CD4-positive, alpha-beta T cell treated with Interferon alpha-2 for 1 hour (primary cell): ENCODE measurements at places on chromosomes 1 and 21.

GRCh38 chr1:153636312-153636711 lies 2.4 kb downstream of the CHTOP start:
- DNase-seq: no peak

DNA sequence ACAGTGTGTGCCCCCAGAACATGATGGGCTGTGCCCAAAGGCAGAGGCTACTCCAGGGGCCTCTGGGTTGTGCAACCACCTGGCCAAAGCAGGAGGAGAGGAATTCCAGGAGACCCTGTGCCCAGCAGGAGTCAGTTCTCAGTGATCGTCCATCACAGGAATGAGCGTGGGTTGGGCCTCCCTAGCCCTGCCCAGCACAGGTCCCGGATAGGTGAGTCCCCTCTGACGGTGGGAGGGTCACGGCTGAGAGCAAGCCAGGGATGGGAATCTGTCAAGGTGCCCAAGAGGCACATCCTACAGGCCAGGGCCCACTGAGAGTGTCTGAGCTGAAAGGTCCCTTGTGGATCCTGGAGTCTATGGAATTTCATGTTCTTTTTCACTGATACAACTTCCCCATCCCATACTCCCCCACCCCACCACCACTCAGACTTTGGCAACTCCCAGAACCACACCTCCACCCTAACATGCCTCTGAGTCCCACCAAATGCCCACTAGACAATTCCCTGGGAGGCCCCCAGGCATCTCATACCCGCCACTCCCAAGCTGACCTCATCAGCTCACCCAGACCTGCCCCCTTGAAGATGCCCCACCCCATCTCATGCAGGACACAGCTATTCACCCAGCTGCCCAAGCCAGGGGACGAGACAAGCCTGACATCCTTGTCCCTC lies 3.1 kb downstream of the GJB4 start:
- DNase-seq: no peak

DNA sequence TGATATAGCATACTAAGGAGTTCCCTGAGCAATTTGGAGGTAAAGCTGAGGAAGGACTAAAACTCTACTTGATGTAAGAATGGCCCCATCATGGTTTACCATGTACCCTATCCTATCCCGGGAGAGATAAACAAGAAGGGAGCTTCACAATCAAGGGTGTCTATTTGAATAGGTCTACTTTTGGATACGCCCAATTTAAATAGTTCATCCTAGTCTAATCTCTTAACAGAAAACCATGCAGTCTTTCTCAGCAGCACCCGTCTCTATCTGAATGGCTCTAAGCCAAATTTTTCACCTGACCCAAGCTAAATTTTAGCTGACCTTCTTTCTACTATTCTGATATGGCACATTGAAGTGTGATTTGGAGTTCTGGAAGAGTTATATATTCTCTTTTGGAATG lies 122.0 kb downstream of the TNNI3K start:
- no peak for DNase-seq

- no peak for DNase-seq
Measured at GRCh38 chr1:85259912-85260274, 431 bp upstream of the C1orf52 start.

- no peak for DNase-seq
Measured at GRCh38 chr1:119341372-119341947, 27.1 kb upstream of the HAO2 start.

GRCh38 chr1:101238031-101238628 lies 1.3 kb downstream of the S1PR1 start:
- DNase-seq: peak; percentile 56

GRCh38 chr1:157025856-157026255 lies 19.7 kb downstream of the ARHGEF11 start:
- DNase-seq: no peak

DNA sequence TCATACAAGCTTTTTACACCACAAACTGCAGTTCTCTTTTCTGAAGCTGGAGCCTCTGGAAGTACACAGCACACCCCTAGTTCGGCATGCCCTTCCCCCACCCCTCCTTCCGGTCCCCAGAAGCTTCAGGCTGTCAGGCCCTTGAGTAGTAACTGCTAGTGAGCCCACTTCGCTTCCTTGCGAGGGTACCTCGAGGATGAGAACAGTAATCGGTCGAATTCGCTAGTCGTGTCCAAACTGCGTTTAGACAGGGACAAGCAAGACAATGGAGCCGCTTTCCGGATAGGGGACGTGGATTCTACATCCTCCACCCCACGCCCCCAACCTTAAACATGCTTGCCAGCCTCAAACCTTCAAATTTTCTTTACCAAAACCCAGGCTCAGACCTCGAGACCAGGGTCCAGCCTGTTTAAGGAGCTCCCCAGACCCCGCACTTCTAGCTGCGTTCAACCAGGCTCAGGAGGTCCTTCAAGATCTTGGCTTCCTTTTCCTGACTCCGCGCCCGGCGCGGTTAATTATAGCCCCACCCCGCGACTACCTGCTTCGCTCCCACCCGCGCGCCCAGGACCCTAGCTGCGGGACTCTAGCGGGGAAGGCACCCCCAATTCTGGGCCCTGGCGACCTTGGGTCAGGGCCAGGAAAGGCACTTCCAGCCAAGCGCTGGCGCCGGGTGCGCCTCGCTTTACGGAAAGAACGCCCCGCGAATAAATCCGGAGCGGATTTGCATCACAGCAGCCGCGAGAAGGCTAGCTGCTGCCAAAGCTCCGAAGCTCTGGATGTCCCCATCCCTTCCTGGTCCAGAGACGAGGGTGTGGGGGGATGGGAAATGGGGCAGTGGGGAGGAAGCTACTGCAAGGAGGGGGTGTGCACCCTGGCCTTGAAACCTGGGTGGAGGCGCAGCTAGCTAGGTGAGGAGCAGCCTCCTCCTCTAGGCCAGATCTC lies 8.1 kb upstream of the TSPAN1 start:
- DNase-seq: peak; percentile 23

- no peak for DNase-seq
Measured at GRCh38 chr1:180720753-180721152, 88.9 kb downstream of the XPR1 start.

DNA sequence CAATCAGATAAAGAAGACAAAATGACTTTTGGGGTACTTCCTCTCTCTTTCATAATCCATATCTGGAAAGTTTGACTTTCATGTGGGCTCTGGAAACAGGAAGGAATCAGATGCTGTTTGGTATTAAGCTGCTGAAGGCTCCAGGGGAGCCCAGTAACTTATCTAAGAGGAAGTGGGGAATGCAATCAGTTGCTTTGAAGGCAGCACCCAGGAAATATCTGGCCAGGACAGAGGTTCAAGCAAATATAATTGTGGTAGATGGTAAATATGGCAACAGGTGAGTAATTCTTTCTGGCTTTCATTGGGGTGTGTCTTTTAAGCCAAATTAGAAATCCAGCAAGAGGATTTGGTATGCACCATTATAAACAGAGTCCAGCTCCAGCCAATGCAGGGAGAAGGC lies 44.4 kb downstream of the COLGALT2 start:
- no peak for DNase-seq

- no peak for DNase-seq
Measured at GRCh38 chr1:209815931-209816341, 10.0 kb upstream of the IRF6 start.

- DNase-seq: no peak
Measured at GRCh38 chr1:208347191-208347590, 103.0 kb upstream of the PLXNA2 start.

DNA sequence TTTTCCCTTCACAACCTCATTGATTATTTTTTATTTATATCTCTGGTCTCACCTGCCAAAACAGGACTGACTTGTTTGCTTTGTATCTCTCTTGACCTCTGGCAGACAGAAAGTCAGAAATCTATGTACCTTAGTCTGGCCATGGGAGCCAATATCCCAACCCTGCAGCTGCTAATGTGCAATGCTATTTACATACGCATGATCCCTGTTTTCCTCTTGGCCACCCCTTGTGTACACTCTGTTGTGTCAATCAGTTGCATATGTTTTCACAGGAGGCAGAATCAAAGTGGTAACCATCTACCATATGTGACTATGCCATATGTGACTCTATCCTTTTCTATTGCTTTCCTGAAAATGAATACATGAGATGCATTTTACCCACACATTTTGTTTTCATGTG lies 688.8 kb downstream of the PLA2G4A start:
- no peak for DNase-seq

DNA sequence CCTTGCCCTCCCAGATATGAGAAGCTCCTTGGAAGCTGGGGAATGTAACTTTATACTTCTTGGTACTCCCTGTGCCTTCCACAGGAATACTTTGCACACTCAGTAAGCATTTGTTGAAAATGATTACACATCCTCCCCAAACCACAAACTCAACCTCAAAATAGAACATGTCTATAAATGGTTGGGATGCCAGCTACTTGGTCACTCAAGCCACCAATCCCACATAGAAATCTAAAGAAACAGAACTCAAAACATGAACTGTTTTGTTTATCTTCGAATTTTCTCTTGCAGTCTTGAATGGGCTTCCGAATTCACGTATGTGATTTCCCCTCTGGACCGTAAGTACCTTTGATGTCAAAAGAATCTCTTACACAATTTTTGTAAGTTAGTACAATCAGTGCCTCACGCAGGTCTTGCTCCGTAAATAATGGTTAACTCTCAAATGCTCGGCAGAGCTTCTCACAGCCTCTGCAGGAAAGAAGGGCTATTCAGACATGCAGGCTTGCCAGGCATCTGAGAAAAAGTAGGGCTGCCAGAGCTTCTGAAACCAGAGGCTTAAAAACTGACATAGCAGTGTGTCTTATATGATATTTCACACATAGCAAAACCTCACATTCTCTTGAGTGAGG lies 26.9 kb downstream of the SORT1 start:
- DNase-seq: no peak

GRCh38 chr1:15042866-15043265 lies 110.7 kb upstream of the TMEM51 start:
- DNase-seq: no peak

DNA sequence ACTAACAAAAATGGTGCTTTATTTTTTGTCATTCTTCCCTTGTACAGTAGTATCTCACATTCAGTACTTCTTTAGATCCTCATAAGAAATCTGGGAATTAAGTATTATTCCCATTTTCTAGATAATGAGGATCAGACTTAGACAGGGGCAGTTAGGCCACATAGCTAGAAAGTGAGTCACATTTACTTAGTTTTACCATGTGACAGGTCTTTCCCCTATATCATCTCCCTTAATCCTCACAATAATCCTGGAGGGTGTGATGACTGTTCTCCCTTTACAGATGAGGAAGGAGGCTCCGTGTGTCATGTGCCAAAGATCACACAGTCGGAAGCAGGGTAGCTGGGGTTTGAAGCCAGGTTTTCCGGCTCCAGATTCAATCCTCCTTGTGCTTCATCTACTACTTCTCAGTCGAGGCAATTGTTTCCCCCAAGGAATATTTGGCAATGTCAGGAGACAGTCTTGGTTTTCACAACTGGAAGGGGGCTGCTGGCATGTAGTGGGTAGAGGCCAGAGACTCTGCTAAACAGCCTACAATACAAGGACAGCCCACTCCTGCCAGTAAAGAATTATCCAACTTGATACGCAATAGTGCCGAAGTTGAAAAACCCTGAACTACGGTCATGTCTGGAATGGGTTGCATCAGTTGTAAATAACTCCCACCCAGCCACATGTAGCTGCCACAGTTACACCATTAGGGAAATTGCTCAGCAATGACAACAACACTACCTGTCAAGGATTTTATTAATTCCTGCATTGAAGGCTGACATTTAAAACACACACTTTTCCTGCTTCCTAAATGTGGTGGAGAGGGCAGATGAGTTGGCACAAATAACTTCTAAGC lies 54.5 kb downstream of the C8B start:
- DNase-seq: no peak

DNA sequence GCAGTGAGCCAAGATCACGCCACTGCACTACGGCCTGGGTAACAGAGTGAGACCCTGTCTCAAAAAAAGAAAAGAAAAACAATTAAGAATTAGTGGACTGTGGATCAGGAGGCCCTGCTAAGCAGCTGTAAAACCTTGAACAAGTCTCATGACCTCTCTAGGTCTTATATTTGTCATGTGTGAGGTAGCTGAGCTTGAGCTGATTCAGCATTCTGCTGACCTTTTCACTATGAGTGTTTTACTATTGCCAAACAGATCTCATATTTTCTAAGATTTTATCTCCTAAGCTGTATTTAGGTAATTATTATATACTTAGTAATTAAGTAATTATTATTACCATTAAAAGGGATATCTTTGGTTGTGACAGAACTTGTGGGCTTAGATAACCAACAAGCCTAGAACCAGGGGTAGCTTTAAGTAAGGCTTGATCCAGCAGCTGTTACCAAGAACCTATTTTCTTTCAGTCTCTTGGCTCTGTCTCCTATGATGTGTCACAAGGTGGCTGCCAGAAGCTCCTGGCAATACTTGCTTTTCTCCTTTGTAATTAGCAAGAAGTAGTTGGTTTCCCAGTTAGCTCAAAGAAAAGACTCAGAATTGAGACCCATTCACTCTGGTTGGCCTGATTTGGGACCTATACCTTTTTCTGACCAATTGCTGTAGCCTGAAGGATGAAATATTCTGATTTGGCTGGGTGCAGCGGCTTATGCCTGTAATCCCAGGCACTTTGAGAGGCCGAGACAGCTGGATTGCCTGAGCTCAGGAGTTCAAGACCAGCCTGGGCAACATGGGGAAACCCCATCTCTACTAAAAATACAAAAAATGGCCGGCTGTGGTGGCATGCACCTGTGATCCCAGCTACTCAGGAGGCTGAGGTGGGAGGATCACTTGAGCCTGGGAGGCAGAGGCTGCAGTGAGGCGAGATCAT lies 8.5 kb upstream of the ZC3H12A start:
- no peak for DNase-seq

DNA sequence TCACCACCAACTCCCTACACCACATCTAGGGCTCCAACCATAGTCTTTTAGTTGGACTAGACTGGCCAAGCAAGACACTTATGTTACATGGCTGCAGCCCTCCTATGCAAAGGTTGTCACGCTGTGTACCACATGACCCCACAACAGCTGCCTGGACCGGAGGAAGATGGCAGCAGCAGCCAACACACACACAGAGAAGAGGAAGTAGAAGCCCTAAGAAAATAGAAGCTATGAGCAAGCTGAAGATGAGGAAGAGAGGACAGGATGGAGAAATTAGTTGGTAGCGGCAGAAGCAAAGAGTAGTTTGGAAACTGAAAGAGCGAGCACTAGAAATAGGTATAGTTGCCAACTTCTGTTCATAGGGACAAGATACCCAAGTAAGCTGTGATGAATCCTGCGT lies 60.8 kb upstream of the RALGPS2 start:
- DNase-seq: peak; percentile 32
